ENCODE measurements at places on chromosomes 7 and 10.

- DNase-seq, result no peak
Measured at GRCh38 chr10:16741540-16741939, 75.7 kb downstream of the RSU1 start.

- no peak for DNase-seq
Measured at GRCh38 chr10:52442576-52442975, 128.5 kb downstream of the DKK1 start.

DNA sequence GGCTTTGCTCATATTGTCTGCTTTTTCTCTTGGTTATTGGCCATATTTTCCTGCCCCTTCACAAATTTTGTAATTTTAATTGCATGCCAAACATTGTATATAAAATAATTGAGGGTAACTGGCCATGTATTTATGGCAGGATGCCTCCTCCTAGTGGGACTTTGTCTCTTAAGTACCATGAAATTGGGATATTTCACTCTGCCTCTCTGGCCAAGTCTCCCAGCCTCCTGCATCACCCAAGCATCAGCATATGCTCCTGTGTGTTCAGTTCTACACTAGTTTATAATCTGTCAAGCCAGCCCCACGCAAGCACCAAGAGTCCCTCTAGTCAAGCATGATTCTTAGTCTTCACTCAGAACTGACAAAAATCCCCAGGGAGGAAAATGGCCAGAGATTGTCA is 44.2 kb upstream of the FHIP2A start:
- DNase-seq, result no peak

DNA sequence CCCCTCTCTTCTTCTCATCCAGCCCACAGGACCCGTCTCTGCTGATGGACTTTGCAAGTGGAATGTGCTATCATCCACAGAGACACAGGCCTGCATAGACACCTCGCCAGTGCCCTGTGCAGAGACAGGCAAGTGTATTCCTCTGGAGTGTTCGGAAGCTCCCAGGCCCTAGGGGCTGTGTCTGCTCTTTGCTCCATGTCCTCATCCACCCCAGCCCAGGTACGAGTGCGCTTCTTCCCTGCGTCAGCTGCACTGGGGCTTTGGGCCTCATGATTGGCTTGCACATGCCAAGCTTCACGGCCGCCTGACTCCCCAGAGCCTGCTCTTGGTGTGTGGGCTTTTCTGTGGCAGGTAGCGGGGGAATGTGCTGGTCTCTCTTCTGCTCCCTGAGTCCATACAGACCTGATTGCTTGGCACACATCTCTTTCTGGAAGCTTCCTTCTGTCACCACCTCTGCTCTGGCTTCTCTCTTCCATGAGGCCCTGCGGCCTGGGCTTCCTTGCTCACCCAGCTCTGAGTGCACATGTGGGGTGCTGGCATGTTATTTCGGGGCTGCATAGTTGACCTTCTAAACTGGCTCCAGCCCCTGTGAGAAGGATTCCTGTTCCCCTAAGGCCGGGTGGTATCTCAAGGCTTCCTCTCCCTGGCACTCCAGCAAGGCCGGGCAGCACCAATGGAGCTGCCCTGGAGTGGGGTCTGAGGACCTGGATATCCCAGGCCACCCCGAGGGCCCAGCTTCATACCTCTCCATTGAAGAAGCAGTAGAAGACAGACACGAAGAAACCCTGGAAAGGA is 27.8 kb downstream of the CRHR2 start:
- no peak for DNase-seq

- DNase-seq, result no peak
Measured at GRCh38 chr7:129298268-129298893, 73.6 kb downstream of the AHCYL2 start.

All from C1 segment of cervical spinal cord (tissue), 14 donors.